Activated naive CD8-positive, alpha-beta T cell treated with anti-CD3 and anti-CD28 coated beads for 36 hours (primary cell): ENCODE measurements at places on chromosomes 4 and X. TPM values are rescaled to one million over a fixed set of nuclear protein-coding genes. Genes with fewer than 3 reads are reported as not detected.

- no peak overlapping the region for H3K27ac ChIP-seq
- H3K4me1 ChIP-seq: peaks cover 4% of the 10 kb centered on the region
- H3K4me3 ChIP-seq: no peak overlapping the region
Observed at GRCh38 chr4:168758351-168758876, 251.6 kb downstream of the CBR4 start.

DNA sequence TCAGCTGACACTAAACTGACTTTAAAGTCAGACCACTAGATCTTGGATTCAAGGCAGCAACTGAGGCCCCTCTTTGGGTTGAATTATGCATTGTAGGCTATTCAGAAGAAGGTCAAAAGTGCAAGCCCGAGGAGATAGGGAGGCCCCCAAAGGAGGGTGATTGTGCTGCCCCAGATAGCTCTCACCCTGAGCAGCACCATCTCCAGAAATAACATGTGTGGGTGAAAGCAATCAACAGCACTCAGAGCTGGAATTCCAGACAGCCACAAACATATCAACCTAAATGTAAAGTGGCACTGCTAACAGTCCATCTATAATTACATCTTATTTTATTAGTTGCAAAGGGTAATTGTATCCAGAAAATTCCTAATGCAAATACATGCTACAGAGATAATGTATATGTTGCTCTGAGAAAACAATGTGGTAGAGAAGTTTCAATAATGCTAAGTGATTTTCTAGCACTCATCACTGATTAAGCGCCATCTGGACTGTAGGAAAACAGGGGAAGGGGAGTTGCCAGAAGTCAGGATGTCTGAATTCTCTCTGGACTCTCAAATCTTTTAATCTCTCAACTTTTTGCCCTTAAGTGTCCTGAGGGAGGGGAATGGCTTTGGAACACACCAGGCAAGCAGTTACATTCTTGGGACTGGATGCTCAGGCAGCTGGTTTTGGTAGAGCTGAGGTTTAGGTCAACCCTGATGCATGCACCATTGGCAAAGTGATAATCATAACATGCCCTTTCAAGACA lies 61.8 kb upstream of the SFRP2 start:
- H3K4me1 ChIP-seq: no peaks in the 10 kb centered on the region
- H3K27me3 ChIP-seq: peaks cover 14% of the 10 kb centered on the region
- no peak overlapping the region for H3K4me3 ChIP-seq

- no peak overlapping the region for H3K4me3 ChIP-seq
- H3K4me1 ChIP-seq: no peaks in the 10 kb centered on the region
- no peak overlapping the region for H3K27ac ChIP-seq
- no peaks in the 10 kb centered on the region for H3K27me3 ChIP-seq
- H3K36me3 ChIP-seq: no peaks in the 10 kb centered on the region
Observed at GRCh38 chrX:131405497-131405896, 116.4 kb upstream of the IGSF1 start.

DNA sequence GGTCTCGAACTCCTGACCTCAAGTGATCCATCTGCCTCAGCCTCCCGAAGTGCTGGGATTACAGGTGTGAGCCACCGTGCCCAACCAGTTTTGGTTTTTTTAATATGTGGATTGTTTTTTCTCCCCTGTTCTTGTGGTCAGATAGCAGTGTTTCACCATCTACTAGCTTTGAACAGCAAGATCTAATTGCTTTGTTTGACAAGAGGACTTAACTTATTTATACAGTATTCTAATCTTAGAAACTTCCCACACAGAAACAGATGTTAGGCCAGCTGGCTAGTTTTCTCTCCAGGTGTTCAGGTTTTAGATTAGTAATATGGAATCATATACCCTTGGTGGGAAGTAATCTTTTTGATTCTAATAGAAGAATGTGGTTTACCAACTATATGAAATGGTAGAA lies 12.9 kb downstream of the ING2 start:
- no peak overlapping the region for H3K27ac ChIP-seq
- H3K36me3 ChIP-seq: no peaks in the 10 kb centered on the region
- no peak for DNase-seq
- no peaks in the 10 kb centered on the region for H3K27me3 ChIP-seq
- H3K4me1 ChIP-seq: no peaks in the 10 kb centered on the region

The PPP2R3B gene
- 30.6 TPM for total RNA-seq

The ZNF630 gene
- 1.6 TPM for total RNA-seq

DNA sequence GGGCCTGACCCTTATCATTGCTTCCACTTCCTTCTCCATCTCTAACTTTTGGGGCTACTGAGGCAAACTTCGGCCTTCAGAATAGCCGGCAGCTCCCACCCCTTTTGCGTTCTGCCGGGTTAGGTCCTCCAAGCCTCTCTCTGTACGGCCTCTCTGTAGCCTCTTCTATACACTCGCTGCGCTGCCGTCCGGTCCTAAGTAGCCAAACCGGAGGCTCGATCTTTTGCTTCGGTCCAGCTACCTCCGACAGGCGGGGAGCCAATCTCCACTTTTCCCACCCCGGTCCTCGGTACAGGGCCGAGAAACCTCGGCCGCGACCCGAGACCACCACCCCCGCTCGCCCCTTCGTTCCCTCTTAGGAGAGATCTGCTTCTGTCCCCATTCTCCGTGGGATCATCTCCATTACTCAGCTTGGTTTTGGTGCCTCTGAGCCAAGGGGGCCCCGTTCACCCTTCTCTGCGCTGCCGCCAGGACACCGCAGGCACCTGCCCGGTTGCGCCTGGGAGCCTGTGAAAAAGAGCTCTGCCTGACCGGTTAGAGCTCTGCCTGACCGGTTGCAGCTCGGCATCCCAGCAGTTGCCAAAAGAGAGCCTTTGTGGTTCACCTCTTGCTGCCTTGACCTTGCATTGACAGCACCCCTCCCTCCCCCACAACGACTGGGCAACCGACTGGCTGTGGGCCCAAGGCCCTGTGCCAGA lies 1.0 kb upstream of the HTR2C start:
- no peak overlapping the region for H3K4me3 ChIP-seq
- H3K4me1 ChIP-seq: no peaks in the 10 kb centered on the region
- H3K27ac ChIP-seq: no peak overlapping the region
- no peak for DNase-seq
- H3K27me3 ChIP-seq: peaks cover 49% of the 10 kb centered on the region

The MAGIX gene
- 0.47 TPM for total RNA-seq

GRCh38 chr4:110034026-110034393 lies 121.3 kb downstream of the EGF start:
- peaks cover 7% of the 10 kb centered on the region for H3K4me1 ChIP-seq
- no peaks in the 10 kb centered on the region for H3K36me3 ChIP-seq
- H3K4me3 ChIP-seq: no peak overlapping the region
- DNase-seq: peak; percentile 17
- H3K27ac ChIP-seq: no peak overlapping the region

DNA sequence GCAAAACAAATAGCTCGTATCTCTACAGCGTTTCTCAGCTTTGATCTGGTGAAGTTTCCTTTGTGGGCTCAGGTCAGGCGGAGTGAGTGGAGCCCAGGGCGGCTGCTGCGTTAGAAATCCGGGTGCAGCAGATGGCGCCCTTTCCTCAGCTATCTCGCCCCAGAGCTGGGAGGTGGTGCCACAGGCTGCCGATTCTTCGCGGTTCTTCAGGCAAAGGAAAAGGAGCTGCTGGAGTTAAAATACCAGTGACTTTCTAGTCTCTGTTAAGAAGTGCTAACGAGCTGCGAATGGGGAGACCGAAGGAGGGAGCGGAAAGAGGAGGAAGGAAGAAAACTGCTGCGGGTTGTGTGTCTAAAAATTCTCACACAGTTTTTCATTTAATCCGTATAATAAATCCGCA lies 114.6 kb downstream of the CPE start:
- DNase-seq: peak; percentile 70
- no peaks in the 10 kb centered on the region for H3K36me3 ChIP-seq
- peak overlapping the region; percentile 70 for H3K4me3 ChIP-seq
- H3K27me3 ChIP-seq: peaks cover 35% of the 10 kb centered on the region
- no peak overlapping the region for H3K27ac ChIP-seq

- H3K27me3 ChIP-seq: peaks cover 89% of the 10 kb centered on the region
- H3K27ac ChIP-seq: no peak overlapping the region
- no peaks in the 10 kb centered on the region for H3K36me3 ChIP-seq
- DNase-seq: no peak
Observed at GRCh38 chr4:41866799-41867677, 68.2 kb upstream of the TMEM33 start.

DNA sequence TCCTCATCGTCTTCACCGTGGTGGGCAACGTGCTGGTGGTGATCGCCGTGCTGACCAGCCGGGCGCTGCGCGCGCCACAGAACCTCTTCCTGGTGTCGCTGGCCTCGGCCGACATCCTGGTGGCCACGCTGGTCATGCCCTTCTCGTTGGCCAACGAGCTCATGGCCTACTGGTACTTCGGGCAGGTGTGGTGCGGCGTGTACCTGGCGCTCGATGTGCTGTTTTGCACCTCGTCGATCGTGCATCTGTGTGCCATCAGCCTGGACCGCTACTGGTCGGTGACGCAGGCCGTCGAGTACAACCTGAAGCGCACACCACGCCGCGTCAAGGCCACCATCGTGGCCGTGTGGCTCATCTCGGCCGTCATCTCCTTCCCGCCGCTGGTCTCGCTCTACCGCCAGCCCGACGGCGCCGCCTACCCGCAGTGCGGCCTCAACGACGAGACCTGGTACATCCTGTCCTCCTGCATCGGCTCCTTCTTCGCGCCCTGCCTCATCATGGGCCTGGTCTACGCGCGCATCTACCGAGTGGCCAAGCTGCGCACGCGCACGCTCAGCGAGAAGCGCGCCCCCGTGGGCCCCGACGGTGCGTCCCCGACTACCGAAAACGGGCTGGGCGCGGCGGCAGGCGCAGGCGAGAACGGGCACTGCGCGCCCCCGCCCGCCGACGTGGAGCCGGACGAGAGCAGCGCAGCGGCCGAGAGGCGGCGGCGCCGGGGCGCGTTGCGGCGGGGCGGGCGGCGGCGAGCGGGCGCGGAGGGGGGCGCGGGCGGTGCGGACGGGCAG lies 792 bp downstream of the ADRA2C start:
- no peaks in the 10 kb centered on the region for H3K36me3 ChIP-seq
- H3K4me1 ChIP-seq: peaks cover 2% of the 10 kb centered on the region
- H3K27me3 ChIP-seq: peaks cover 48% of the 10 kb centered on the region
- no peak overlapping the region for H3K27ac ChIP-seq

- H3K36me3 ChIP-seq: peaks cover 4% of the 10 kb centered on the region
- peaks cover 5% of the 10 kb centered on the region for H3K27me3 ChIP-seq
- no peak overlapping the region for H3K27ac ChIP-seq
- H3K4me1 ChIP-seq: no peaks in the 10 kb centered on the region
- no peak for DNase-seq
Observed at GRCh38 chr4:3780347-3781171, 14.4 kb downstream of the ADRA2C start.

- no peak overlapping the region for H3K27ac ChIP-seq
- DNase-seq: no peak
- no peaks in the 10 kb centered on the region for H3K36me3 ChIP-seq
- H3K4me1 ChIP-seq: no peaks in the 10 kb centered on the region
- H3K4me3 ChIP-seq: no peak overlapping the region
- H3K27me3 ChIP-seq: no peaks in the 10 kb centered on the region
Observed at GRCh38 chr4:149266301-149266700, 549.3 kb downstream of the IQCM start.

DNA sequence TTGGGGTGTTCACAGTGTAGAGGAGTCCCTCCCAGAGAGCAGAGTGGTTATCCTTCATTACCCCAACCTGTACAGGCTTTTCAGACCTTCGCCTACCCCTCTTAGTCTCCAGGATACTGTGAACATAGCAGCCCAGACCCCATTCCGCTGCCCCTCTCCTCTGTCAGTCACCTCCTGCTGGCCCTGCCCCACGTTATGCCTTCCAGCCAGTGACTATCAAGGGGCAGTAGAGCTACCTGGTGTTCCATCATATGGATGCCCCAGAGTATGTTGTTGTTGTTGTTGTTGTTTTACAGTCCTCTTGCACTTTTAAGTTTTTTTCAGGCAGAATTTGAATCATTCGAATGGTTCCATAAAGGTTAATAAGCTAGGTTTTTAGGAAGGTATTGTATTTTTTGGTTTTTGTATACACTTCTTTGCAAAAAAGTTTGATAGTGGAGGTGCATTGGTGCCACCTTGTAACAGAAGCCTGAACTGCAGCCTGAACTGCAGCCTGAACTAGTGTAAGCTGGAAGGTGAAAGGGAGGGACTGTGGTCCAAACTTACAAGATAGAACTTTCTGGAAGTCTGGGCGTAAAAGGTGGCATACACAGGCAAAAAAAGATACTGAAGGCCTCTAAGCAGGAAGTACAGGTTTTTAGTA lies 101.4 kb upstream of the RAB40AL start:
- H3K27me3 ChIP-seq: no peaks in the 10 kb centered on the region
- DNase-seq: no peak
- H3K27ac ChIP-seq: no peak overlapping the region
- no peaks in the 10 kb centered on the region for H3K4me1 ChIP-seq

The HHIP gene
- total RNA-seq: not detected

DNA sequence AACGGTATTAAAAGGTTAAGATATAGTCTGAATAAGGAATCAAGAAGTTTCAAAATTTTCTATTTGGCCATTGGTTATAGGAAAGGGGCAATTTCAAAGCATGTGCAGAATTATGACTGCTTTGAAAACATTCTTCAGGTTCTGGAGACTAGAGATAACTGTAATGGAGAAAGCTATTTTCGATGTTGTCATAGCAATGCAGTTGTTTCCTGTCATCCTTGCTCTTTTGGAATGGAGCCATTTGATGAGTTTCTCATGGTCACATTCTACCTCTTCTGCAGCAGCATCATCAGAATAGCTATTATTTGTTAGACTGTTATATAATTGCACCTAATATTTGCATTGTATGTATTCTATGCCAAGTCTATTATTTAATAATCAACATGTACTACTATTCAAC lies 368.2 kb upstream of the NR3C2 start:
- H3K27me3 ChIP-seq: peaks cover 4% of the 10 kb centered on the region
- peaks cover 4% of the 10 kb centered on the region for H3K36me3 ChIP-seq
- no peaks in the 10 kb centered on the region for H3K4me1 ChIP-seq
- no peak overlapping the region for H3K27ac ChIP-seq
- H3K4me3 ChIP-seq: no peak overlapping the region
- no peak for DNase-seq

DNA sequence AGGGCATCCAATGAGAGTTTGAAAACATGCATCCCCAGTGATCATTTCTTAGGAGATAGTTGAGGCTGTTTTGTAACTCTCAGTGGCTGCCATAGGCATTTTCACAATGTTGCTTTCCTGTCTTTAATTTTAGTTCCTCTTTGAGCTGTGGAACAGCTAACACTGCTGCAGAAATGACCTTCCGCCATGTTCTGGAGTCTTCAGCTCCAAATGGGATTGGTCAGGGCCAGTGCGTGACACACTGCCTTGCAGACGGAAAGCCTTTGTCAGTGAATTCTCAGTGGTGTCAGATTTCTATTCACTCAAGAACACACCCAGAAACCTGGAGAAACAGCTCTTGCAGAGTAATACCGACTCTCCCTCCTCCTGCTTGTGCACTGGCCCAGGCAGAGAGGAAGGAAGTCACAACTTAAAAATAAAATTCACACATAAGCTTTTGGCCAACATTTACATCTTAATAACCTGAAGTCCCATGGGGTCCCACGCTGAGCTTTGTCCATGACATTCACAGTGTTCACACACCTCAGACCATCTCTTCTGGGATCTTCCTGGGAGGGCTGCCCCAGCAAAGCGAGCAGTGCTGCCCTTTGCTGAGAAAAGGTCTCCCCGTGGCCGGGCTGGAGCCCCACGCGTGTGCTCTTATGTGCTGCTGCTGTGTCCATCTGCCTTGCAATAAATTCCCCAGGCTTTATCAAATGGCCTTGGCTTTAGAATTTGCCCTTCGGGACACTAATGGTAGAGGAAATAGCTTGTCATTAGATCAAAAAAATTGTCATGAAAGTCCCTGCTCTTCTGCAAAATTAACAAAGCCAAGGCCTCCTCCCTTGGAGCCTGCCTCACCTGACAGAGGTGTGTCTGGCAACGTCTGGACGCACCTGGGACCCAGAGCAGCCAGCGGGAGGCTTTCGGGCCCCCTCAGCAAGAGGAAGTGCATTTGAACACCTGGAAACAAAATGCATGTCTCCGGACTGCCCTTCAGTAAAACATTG lies 126.8 kb downstream of the IRF2 start:
- H3K4me1 ChIP-seq: peaks cover 31% of the 10 kb centered on the region
- H3K27ac ChIP-seq: no peak overlapping the region

The FAT1 gene
- total RNA-seq: not detected
